ENCODE measurements at places on chromosomes 3 and 15.

DNA sequence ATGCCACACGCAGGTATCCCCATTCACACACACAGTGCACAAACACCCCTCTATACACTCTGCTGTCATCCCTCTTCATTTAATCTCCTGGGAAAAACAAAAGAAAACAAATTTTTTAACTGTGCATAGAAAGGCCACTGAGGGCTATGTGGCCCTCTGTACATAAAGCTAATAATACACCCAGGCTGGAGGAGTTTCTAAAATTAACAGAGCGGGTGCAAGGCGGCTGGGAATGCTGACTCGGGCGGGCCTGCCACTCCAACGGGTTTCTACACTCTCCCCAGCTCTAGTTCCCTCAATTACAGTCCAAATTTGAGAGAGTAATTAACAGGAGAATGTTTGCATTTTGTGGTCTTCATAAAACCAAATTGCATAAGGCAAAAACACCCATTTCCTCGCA, 23.1 kb downstream of the HCN4 start:
- DNase-seq: no peak

GRCh38 chr15:79206940-79207339, 75.6 kb upstream of the ANKRD34C start:
- no peak for DNase-seq

- DNase-seq: no peak
These were observed 86.8 kb downstream of the CYP19A1 start for GRCh38 chr15:51251556-51251955.

GRCh38 chr3:102410616-102411015, 24.2 kb upstream of the ZPLD1 start:
- DNase-seq: no peak

DNA sequence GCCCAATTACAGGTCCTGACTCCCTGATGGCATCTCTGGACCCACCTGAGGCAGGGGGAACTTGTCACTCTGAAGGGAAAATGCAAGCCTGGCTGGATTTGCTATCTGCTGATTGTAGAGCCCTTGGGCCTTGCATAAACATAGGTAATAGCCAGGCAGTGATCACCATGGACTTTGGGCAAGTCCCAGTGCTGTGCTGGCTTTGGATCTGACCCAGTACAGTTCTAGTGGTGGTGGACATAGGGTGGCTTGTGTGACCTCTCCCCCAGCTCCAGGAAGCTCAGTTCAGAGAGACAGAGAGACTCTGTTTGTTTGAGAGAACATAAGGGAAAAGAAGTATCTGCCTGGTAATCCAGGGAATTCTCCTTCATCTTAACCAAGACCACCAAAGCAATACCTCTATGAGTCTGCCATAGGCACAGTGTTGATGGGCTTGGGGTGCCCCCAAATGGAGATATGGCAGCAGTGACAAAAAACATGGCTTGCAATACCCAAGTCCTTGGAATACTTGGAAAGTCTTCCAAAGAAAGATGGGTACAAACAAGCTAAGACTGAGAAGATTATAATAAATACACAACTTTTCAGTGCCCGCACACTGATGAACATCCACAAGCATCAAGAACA, 348.5 kb downstream of the PYDC2 start:
- no peak for DNase-seq

GRCh38 chr3:115982108-115982507, 358.8 kb downstream of the GAP43 start:
- DNase-seq: no peak

GRCh38 chr3:124565013-124565412, 165.2 kb upstream of the UMPS start:
- peak; percentile 43 for DNase-seq

DNA sequence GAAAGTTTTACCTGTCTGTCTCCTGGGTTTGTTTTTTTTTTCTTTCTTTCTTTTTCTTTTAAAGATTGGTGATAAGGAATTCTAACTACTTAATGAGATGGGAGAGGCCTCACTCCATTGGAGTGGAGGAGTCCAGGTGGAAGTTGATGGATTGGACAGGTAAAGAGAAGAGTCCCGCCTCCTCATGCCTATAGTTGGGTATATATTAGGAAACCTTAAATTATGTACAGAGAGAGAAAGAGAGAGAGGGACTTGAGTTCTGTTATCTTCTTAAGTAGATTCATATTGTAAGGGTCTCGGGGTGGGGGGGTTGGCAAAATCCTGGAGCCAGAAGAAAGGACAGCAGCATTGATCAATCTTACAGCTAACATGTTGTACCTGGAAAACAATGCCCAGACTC, 158.2 kb downstream of the TP63 start:
- no peak for DNase-seq

DNA sequence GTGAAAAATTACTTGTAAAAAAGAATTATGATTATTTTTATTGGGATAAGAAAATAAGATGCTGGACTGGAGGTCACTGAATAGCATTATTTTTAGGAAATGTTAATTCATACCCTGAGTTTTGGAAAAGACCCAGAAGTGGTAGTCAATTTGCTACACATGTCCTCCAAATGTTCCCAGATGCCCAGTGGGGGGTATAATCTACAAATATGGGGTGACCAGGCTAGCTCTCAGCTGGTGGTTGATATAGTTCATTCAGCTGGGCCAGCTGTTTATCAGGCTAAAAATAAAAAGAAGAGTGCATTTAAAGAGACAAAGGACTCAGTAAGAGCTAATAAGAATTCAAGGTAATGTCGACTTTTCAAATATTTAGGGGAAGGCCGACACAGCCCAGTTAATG, 402.0 kb upstream of the GOLIM4 start:
- DNase-seq: no peak

GRCh38 chr15:66880380-66881155, 178.5 kb downstream of the SMAD6 start:
- DNase-seq: no peak

Measured in HS-5 (cell line).